ENCODE measurements at places on chromosomes 12 and 14.

GRCh38 chr12:49705479-49706134, 1.6 kb downstream of the FMNL3 start:
- DNase-seq, result no peak

GRCh38 chr12:79071498-79071897, 206.9 kb downstream of the SYT1 start:
- no peak for DNase-seq

DNA sequence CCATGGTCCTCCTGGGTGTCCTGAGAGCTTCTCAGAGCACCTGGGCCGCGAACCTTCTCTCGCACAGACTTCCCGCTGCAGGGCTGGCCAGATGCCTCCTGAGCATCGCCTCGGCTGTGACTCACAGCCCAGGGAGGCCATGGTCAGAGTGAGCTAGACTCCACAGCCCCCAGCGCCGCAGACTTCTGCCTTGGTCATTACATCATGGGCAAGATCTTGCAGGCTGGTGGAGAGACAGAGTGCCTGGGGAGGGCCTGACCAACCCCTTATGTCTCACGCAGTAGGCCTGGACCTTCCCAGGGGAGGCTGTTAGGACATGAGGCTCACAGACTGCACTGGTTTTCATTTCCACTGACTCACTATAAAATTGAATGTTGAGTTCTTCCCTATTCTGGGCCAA, 41.8 kb downstream of the SMOC1 start:
- DNase-seq, result no peak

- DNase-seq, result no peak
Observed at GRCh38 chr14:67493092-67493717, 4.7 kb upstream of the TMEM229B start.

GRCh38 chr14:40445020-40445419, 1012.8 kb upstream of the FBXO33 start:
- no peak for DNase-seq

DNA sequence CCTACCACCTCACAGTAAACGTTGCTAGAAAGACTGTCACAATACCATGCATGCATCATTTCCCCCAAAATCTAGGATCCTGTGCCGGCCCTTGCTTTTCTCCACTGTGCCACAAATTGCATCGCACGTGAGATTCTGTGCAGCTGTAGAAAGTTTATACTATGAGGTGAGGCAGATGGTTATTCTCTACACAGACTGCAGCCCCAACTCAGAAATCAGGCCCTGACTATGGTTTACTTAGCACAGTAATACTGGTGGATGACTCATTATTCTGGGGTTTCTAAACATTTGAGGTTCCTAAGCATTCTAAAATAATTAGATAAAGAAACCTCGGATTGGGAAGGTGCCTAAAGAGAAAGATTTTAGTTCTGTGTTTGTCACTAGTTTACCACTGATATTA, 163.8 kb upstream of the CCDC198 start:
- no peak for DNase-seq

GRCh38 chr14:47435331-47435965, 240.0 kb downstream of the MDGA2 start:
- no peak for DNase-seq

GRCh38 chr14:36478782-36479181, 41.2 kb downstream of the NKX2-1 start:
- DNase-seq, result no peak

- no peak for DNase-seq
Observed at GRCh38 chr14:67882986-67883555, 63.5 kb downstream of the RAD51B start.

GRCh38 chr12:11991604-11992003, 79.1 kb upstream of the BCL2L14 start:
- no peak for DNase-seq
